Coronary artery (tissue), 2 donors: ENCODE measurements at places on chromosomes 5 and 9.

DNA sequence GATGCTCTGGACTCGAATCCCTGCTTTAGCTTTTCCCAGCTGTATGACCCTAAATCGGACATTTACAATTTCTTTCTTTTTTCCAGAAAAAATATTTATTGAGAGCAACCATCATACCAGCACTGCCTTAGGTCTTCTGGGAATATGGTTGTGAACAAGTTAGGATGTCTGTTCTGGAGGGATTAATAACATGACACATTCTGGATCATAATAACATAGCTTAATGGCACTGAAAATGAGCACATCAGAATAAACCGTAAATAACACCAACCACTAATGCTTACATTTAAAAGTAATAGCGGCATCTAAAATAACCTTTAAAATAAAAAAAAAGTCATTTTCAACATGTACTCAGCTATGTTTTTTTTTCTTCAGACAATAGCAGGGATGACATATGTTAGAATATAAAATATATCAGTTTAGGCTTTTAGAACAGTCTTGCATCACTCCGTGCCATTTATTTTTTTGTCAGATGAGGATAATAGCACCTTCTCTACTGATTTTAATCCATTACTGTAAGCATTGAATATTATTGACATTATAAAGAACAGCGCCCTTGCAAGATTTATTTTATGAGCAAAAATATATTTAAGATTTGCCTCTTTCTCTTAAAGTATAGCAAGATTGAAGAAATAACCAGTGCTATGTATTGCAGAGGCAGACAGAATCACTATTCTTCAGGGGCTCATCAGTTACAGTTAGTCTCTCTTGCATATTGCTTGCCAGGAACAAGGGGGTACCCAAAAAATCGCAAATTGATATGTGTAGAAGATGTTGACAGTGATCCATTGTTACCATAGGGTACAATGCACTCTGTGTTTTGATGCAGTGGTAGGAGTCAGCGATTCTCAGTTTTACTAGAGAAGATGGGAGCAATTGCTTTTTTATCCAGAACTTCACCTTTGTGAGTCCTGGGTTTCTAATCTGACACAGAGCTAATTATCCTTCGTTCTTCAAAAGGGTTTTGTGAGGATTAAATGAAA lies 168.4 kb upstream of the NR3C1 start:
- no peak for DNase-seq

- no peak for DNase-seq
These were observed 2.7 kb downstream of the CDC42SE2 start for GRCh38 chr5:131266370-131267060.

DNA sequence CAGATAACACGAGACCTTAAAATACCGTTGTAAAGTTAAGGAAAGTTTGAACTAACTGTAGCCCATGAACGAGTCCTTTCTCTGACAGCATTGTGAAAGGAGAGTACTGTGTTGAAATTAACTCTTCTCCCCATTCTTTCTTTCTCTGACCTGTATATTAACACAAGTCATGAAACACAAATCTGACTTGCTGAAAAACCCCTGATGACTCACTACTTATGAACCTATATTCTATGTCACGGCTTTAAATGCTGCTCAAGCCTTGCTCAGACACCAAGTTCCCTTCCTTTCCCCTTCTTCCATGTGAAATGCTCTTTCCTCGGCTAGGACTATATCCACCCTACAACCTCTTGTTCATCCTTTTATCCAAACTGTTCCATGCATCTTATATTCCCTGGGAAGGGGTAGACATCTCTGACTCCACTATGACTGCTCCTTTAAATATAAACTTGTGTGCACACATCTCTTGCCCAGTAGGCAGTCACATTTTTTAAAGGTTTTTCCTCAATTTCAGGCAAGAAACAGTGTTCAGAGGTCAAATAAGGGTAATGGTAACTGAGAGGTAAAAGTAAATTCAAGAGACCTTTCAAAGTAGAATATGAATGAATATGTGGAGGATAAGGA lies 142.9 kb downstream of the NFIB start:
- no peak for DNase-seq

DNA sequence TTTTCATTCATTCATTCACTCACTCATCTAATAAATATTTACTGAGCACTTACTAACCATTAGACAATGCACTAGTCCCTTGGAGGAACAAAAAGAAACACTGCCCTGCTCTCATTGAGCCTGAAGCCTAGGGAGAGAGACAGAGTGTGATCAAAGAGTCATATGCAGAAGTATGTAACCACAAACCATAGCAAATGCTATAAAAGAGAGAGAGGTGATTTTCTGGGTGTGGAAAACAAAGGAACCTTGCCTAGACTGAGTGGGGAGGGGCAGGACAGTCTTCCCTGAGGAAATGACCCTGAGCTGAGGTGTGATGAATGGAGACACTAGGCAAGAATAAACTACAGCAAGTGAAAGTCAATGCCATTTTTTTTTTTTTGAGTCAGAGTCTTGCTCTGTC lies 10.8 kb upstream of the ADRA1B start:
- no peak for DNase-seq
